ENCODE measurements at places on chromosomes 12 and 14. TPM values are rescaled to one million over a fixed set of nuclear protein-coding genes. Genes with fewer than 3 reads are reported as not detected.

Gene CPNE6
- total RNA-seq, result not detected

Gene DLGAP5
- 33.8 TPM for total RNA-seq

Gene MTERF2
- 5.1 TPM for total RNA-seq

Gene KCNK13
- not detected for total RNA-seq

Gene TMTC2
- 3.3 TPM for total RNA-seq

Gene WASHC3
- total RNA-seq, result 74.2 TPM

Gene TAS2R7
- not detected for total RNA-seq

Gene ESYT1
- 170 TPM for total RNA-seq

Gene RHOJ
- total RNA-seq, result 1.1 TPM

Gene BIN2
- total RNA-seq, result not detected

Measured in subcutaneous preadipocyte (primary cell).